ENCODE measurements at places on chromosomes 12 and 14. TPM values are rescaled to one million over a fixed set of nuclear protein-coding genes. Genes with fewer than 3 reads are reported as not detected.

GRCh38 chr14:37988472-37988871 lies 219.2 kb upstream of the SSTR1 start:
- no peak for DNase-seq

DNA sequence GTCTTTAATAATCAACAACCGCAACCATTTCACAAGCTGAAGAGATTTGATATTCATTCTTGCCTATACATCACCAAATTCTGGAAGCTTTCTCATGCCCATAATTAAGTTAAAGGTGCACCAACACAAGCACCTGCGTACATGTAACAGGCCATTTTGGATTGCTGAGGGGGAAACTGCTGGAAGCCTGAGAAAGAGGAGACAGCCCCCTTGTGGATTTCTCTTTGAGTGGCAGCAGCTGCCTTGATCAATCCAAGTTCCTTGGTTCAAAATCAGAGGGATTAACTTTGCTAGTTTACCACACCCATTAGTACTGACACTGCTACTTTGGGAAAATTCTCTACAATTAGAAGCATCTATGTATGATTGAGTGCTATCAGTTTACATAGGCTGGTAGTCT lies 321.1 kb downstream of the NOVA1 start:
- DNase-seq, result no peak

GRCh38 chr14:67464377-67464776 lies 24.1 kb downstream of the TMEM229B start:
- DNase-seq, result no peak

DNA sequence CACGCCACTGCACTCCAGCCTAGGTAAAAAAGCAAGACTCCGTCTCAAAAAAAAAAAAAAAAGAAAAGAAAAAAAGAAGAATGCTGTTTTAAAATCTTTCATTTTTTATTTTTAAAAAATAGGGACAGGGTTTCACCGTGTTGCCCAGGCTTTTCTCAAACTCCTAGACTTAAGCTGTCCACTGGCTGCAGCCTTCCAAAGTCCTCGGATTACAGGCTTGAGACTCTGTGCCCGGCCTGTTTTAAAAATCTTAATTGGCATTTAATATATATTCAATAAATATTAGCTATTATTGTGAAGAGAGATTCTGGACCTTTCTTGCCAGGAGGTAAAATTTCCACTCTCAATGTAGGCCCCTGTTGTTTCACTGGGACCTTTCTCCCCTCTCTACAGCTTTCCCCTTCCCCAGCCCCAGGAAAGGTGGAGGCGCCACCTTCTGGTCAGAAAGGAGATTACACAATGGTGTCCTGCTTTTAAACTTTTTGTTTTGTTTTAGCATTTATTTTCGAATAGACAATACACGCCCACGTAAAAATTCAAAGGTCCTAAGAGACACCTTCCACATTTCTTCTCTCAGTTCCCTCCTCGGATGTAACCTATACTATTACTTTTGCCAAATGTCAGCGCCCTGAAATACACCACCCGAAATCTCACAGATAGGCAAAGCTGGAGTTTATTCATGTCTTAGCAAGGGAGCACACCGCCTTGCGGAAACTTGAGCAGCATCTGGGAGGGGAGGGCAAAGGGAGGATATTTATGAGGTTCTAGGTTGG lies 23.8 kb upstream of the PHC1 start:
- peak; percentile 17 for DNase-seq

GRCh38 chr12:21434699-21435098 lies 2.8 kb upstream of the PYROXD1 start:
- no peak for DNase-seq

- DNase-seq, result no peak
These were observed 280.5 kb downstream of the VRK1 start for GRCh38 chr14:97077687-97078086.

- no peak for DNase-seq
These were observed 23.0 kb downstream of the LACRT start for GRCh38 chr12:54611715-54612149.

- no peak for DNase-seq
These were observed 318.4 kb upstream of the ATP2B1 start for GRCh38 chr12:90027041-90027440.

GRCh38 chr12:56104815-56105608 lies 653 bp downstream of the PA2G4 start:
- DNase-seq, result peak; percentile 56

DNA sequence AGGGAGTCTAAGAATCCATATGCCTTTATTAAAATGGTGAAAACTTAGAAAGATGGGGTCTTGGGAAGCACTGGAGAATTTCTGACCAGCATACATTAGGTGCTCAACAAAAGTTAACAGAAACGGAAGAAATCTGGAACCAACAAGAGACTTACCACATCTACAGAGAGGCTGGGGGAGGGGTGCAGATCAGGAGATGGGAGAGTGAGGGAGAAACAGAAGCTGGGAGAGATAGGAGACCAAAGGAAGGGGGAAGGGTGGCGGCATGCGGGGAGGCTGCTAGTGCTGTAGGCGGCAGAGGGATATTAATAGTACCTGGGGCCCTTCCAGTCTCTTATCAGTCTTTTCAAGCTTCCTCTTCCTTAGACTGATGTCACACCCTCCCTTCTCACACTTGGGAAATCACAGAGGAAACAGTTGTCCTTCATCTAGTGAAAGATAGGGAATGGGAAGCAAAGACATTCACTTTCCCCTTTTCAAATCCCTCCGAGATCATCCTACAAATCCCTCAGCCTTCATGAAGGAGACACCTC lies 18.1 kb downstream of the ZBTB39 start:
- no peak for DNase-seq

DNA sequence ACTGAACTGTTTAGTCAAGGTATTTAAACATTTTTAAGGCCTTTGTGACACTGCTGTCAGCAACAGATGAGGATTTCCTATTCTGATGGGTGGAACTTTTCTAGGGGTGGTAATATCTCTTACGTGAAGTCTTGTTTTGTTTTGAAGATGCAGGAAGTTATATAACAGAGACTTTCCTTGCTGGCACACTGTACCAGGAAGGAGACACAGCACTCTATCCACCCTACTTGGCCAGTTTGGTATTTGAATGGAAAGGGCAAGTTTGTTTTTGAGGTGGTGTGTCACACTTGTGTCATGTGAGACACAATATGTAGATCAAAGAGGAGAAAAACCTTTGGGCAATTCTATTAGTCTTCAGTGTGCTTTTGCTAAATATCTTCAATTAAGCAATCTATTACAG lies 51.6 kb upstream of the SRP54 start:
- DNase-seq, result no peak

Gene AQP6
- polyA plus RNA-seq, result 0.04 TPM

Gene DCN
- 219 TPM for polyA plus RNA-seq

Gene OR6C2
- not detected for polyA plus RNA-seq

Gene CAPZA3
- not detected for polyA plus RNA-seq

Gene CCDC177
- not detected for polyA plus RNA-seq

Gene HPD
- polyA plus RNA-seq, result 1.6 TPM

Gene CLEC9A
- polyA plus RNA-seq, result not detected

Measured in psoas muscle (tissue), 8 donors.